Activated naive CD4-positive, alpha-beta T cell treated with anti-CD3 and anti-CD28 coated beads for 36 hours (primary cell): ENCODE measurements at places on chromosomes 5 and 9. TPM values are rescaled to one million over a fixed set of nuclear protein-coding genes. Genes with fewer than 3 reads are reported as not detected.
A peak's percentile ranks its signal among the peaks of the same experiment; 100 is the strongest.

DNA sequence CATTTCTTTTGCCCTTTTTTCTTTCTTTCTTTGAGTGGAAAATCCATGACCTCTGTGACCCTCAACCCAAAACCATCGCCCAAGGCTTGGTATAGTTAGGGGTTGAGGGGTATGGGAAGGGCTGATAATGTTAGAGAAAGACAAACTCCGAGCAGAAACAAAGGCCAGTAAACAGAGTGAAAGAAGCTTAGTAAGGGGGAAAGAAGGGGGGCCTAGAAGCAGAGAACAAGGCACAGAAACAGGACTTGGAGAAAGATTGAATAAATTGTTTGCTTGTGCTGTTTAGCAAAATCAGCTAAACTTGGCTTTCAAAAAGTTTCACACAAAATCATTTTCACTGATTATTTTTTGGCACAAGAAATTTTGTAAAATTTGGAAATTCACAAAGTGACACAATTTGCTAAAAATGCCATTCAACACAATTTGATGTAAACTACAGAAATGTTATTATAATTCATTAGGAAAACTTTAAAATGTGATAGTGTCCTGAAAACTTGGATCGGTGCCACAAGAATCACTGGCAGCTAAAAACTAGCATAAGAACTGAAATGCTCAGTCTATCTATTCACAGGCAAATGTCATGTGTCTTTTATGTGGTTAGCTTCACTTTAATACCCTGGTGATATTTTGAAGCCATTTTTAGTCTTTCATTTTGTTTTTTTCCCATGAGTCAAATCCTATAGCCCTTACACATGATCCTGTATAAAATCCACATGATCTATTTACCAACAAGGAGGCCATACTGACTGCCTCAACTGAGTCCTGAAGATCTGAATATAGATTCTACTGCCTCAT, 276.4 kb downstream of the NR2F1-AS1 start:
- no peak for DNase-seq

DNA sequence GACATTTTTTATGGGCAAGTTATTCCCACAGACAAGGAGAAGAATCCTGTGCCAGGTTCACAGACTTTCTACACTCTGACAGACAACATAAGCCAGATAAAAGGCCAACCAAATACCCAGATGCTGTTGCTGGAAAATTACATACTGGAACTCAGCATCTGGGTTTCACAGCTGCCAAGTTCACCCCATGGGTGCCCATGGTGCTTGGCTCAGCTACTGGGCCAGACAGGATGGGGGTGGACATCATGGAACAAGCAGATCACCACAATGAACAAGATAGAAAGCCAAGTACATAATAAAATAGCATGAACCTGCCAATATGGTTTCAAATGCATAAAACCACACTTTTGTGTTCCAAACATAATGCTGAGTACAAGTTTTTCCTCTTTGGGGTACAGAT, 999.8 kb downstream of the NR2F1-AS1 start:
- no peak for DNase-seq

- no peak for DNase-seq
Observed at GRCh38 chr9:10045598-10045997, 567.2 kb downstream of the PTPRD start.

DNA sequence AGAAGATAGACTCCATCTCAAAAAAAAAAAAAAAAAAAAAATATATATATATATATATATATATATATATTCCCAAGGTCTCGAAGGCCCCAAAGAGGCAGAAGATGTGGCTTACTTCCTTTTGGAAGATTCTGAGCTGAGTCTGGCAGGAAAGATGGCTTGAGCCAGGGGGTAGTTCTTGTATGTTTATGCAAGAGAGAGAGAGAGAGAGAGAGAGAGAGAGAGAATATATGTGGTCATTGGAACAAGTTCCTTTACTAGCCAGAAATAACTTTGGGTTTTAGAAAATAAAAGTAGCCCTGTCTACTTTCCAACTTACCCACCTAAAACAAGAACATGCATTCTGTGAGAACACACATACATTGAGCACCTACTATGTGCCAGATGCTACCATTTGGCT, 17.6 kb downstream of the NCS1 start:
- DNase-seq: no peak

DNA sequence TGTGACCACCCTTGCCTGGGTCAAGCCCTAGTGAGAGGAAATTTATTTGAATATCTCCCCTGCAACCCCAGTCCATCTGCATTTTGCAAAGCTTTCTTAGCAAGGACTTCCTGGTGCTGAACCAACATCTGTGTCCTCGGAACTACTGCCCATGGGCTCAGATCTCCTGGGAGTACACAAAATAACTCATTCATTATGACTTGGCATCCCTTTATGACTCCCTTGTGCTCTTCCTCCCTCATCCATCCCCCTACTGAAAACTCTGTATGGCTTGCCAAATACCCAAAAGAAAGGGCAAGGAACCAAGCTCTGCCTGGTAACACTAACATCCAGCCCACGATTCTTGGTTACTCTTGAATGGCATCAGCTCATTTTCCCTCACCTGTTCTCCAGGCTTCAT, 368.5 kb downstream of the NTRK2 start:
- DNase-seq: no peak

DNA sequence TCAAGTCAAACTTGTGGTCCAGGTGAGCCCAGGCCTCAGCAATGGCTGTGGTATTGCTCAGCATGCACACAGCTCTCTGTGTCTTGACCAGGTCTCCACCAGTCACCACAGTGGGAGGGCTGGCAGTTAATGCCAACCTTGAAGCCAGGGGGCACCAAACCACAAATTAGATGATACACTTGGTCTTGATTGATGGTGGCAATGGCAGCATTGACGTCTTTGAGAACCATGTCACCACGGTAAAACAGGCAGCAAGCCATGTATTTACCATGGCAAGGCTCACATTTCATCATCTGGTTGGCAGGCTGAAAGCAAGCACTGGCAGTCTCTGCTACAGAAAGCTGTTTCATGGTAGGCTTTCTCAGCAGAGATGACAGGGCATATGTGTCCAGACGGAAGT, 40.0 kb downstream of the NIM1K start:
- DNase-seq: peak; percentile 67

- no peak for DNase-seq
Observed at GRCh38 chr9:129881547-129882324, 46.5 kb downstream of the USP20 start.

- peak; percentile 7 for DNase-seq
Observed at GRCh38 chr5:18305288-18305924, 671.1 kb downstream of the TAF11L14 start.

DNA sequence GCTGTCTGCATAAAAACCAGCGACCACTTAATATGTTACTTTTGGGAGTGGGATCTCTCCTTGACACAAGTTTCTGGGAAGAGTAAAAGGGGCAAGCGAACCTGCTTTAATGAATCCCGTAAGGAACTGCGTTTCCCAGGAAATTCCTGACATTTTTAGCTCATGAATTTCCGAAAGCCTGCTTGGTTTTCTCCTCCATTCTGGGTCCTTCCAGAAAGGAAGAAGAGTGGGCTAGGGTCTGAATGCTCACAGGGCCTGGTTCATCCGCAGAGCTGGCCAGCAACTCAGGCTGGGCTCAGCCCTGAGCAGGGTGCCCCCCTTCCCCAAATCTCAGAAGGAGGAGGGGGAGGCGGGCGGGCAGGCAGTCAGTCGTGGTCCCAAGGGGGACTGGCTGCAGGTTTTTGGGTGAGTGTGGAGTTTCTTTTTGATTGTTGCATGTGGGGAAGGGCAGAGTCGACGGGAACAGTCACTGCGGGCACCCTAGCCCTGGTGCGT, 1.2 kb upstream of the PURA start:
- DNase-seq: no peak

DNA sequence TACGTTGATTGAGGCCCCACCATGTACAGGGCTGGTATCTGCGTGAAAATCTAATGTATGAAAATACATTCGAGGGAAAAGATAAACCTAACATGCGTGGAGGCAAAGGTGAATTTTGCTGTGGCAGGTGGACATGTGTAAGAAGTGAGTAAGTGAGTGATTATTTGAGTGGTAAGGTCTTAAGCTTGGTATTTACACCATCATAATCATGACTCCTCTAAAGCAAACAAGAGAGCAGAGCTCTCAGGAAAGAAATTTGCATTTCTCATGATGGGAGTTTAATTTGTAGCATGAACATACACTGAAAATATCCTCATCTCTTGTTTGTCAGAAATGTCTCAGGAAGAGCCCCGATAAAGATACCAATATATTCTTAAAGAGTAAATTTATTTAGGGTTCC, 260.6 kb downstream of the PSAT1 start:
- no peak for DNase-seq

DNA sequence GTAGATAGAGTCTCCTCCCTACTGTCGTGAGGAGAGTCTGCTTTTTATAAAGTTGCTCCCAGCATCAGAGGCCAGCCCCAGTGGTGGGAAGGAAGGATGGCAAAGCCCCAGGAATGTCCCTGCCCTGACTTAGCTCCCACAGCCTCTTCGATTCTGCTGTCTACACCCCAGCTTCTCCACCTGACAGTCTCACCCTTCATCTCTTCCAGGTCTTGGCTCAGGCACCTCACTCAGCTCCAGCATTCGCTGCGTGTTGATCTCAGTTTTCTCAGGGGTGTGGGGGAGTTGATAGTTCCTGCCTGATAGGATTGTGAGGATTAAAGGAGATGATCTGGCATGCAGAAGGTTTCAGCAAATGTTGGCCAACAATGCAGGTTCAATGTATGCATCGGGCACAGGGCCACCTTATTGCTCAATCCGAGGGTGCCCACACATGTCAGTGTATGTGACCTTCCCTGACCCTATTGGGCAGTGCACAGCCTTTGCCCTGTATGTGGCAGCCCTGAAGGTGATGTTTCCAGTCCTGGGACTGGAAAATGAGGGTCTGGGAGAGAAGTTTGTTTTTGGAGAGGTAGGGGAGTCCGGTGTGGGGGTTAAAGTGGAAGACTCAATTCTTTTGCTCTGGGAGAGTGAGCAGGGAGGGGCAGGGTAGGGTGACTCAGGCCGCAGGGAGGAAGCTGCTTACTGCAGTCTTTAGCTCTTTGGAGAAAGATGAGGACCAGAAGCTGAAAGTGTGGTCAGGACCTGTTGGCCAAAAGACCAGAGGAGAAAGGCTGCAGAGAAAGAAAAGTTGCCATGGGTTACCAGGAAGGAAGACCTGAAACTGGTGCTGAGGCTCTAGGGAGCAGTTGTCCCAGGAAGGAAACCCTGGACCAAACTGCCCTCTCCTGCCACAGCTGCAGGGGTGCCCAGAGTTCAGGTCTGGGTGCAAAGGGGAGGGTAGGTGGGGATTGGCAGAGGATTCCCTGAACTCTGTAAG, 153.2 kb downstream of the MACROH2A1 start:
- no peak for DNase-seq

DNA sequence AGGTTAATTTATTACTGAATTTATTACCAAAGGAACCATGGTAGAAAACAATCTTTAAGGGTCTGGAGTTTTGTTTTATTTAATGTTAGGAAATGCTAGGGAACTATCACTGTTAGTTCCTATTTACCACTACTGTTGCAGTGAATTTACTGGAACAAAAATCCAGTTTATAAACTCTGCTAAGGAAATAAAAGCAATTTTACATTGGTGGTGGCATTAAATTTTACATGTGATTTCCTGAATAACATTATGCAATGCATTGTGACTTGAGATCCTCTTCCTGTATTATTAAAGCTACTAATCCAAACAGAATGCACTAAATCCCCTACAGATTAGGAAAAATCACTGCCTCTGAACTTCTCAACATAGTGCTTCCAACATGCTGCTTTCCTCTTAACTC, 599.5 kb upstream of the PTGER4 start:
- no peak for DNase-seq

DNA sequence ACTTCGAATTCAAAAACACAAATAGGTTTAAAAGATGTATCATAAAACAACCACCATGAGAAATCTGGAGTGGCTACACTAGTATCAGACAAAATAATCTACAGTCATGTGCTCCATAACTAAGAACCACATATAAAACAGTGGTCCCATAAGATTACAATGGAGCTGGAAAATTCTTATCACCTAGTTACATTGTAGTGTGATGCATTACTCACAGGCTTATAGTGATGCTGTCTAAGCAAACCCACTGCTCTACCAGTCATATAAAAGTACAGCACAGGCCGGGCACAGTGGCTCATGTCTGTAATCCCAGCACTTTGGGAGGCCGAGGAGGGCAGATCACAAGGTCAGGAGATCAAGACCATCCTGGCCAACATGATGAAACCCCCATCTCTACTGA, 160.1 kb downstream of the ROR2 start:
- no peak for DNase-seq

DNA sequence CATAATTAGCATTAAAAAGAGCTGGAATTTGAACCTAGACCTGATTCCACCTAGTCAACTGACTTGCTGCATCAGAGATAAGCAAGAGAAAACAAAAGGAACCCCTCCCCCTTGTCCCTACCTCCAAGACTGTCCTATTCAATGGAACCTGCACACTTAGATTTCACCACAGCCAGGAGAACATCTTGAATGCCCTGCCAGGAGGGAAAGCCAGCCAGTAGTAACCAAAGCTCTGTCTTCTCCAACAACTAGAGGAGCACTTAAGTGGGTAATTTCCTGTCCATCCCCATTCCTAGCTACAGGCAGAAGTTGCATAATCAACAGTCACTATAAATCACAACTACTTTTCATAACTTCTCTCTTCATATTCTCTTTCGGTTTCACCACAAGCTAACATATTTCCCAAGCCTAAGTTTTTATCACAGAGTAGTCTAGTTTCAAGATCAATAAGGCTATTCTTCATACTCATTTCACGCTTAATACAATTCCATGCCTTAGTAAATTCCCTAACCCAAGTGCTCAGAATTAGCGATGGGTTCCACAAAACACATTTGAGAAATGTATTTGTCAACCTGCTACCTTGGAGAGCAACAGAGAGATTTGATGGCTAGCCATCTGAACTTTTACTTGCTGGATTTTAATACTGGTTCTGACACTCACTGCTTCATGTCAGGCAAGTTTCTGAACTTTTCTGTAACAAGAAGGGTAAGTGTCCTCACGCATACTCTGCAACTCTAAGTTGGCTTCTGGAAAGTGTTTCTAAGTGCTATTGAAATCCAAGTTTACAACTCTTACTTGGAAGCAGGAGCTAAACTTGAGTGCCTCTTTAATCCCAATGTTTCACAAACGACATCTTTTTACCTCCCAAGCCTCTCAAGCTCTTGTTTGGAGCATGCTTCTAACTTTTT, 2.0 kb downstream of the DENND1A start:
- DNase-seq: no peak

- DNase-seq: no peak
Observed at GRCh38 chr5:109660301-109660700, 29.4 kb upstream of the MAN2A1 start.

PHYHD1 gene
- total RNA-seq: 0.50 TPM

GRXCR2 gene
- total RNA-seq: not detected

TDRD7 gene
- 7.4 TPM for total RNA-seq

GABRP gene
- total RNA-seq: not detected

BTNL3 gene
- not detected for total RNA-seq

SLF1 gene
- 12.8 TPM for total RNA-seq

GMCL2 gene
- not detected for total RNA-seq

ANKRD31 gene
- 0.36 TPM for total RNA-seq

NR2F1 gene
- not detected for total RNA-seq

FOXD4 gene
- total RNA-seq: not detected

ITGA1 gene
- total RNA-seq: 0.69 TPM
